ENCODE measurements at places on chromosomes 6 and 20.

- DNase-seq = no peak
Measured at GRCh38 chr6:119661078-119661477, 311.5 kb upstream of the MAN1A1 start.

- no peak for DNase-seq
Measured at GRCh38 chr6:161949531-161949930, 675.7 kb upstream of the AGPAT4 start.

GRCh38 chr20:34388000-34388399 lies 24.9 kb downstream of the ITCH start:
- no peak for DNase-seq

- peak; percentile 62 for DNase-seq
Measured at GRCh38 chr6:161128680-161129196, 137.2 kb downstream of the MAP3K4 start.

- DNase-seq = no peak
Measured at GRCh38 chr20:58450254-58450653, 61.2 kb downstream of the VAPB start.

- no peak for DNase-seq
Measured at GRCh38 chr6:56076033-56076432, 171.3 kb downstream of the COL21A1 start.

DNA sequence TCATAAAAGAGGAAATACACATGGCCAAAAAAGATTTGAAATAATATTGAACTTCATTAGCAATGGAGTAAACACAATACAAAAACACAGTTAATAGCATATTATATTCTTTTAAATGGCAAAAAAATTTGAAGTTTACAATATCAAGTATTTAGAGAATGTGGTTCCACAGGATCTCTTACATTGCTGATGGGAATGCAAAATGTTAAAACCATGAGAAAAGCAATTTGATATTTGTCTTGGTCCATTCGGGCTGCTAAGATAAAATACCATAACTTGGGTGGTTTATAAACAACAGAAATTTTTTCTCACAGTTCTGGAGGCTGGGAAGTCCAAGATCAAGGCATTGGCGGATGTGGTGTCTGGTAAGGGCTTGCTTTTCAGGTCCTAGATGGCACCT lies 154.0 kb upstream of the PLN start:
- DNase-seq = no peak

GRCh38 chr6:47071681-47072080 lies 29.5 kb upstream of the ADGRF1 start:
- DNase-seq = no peak
